ENCODE measurements at places on chromosomes 1 and 21. TPM values are rescaled to one million over a fixed set of nuclear protein-coding genes. Genes with fewer than 3 reads are reported as not detected.

GRCh38 chr1:226203240-226203639 lies 16.7 kb upstream of the ACBD3 start:
- no peaks in the 10 kb centered on the region for H3K27me3 ChIP-seq
- no peak overlapping the region for H3K27ac ChIP-seq
- no peaks in the 10 kb centered on the region for H3K4me1 ChIP-seq
- no peak for DNase-seq
- no peak overlapping the region for H3K4me3 ChIP-seq

- H3K27me3 ChIP-seq, result no peaks in the 10 kb centered on the region
- no peaks in the 10 kb centered on the region for H3K36me3 ChIP-seq
- peaks cover 40% of the 10 kb centered on the region for H3K4me1 ChIP-seq
Observed at GRCh38 chr1:159200769-159201168, 3.9 kb upstream of the ACKR1 start.

TCHH gene
- polyA plus RNA-seq, result 1.4 TPM

DNA sequence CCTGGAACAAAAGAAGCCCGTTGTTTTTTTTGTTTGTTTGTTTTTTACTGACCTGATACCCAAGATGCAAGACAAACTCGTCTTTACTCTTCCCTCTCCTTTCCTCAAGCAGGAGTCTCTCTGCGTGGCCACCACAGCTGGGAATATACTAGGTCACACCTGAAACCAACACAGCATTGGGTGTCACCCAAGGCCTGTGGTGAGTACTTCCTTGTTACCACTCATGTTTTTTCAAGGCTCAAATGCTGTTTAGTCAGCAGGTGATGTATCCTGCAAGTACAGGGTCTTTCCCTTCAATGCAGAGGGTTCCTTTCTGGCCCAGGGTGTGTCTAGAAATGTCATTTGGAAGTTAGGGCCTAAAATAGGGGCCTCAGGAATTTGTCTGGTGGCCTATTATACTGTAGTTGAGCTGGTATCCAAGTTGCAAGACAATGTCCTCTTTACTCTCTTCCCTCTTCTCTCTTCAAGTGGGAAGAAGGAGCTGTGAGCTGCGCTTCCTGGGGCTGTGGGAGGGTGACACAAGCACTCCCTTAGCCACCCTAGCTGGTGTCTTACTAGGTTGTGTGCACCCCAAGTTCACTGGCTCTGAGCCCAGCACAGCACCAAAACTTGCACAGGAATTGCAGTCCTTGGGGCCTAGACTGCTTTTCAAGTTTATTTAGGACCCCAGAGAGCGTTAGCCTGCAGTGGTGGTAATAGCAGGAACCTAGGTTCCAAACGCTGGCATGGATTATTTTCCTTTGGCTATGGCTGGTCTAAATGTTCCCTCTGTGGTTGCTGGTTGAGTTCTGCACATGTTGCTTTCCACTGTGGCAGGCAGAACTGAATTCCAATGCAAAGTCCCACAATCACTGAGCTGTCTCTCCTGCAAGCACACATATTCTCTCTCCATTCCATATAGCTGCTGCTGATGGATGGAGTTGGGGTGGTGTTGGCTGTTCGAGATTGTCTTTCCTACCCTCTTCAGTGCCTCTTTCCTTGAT lies 91.4 kb upstream of the LYPLAL1 start:
- no peak overlapping the region for H3K4me3 ChIP-seq
- no peak overlapping the region for H3K27ac ChIP-seq
- no peaks in the 10 kb centered on the region for H3K27me3 ChIP-seq
- no peaks in the 10 kb centered on the region for H3K36me3 ChIP-seq
- DNase-seq, result no peak

ATP1A2 gene
- polyA plus RNA-seq, result 1.3 TPM

GRCh38 chr1:158946785-158947184 lies 15.4 kb downstream of the PYHIN1 start:
- H3K27ac ChIP-seq, result no peak overlapping the region
- no peaks in the 10 kb centered on the region for H3K36me3 ChIP-seq
- no peak for DNase-seq

DNA sequence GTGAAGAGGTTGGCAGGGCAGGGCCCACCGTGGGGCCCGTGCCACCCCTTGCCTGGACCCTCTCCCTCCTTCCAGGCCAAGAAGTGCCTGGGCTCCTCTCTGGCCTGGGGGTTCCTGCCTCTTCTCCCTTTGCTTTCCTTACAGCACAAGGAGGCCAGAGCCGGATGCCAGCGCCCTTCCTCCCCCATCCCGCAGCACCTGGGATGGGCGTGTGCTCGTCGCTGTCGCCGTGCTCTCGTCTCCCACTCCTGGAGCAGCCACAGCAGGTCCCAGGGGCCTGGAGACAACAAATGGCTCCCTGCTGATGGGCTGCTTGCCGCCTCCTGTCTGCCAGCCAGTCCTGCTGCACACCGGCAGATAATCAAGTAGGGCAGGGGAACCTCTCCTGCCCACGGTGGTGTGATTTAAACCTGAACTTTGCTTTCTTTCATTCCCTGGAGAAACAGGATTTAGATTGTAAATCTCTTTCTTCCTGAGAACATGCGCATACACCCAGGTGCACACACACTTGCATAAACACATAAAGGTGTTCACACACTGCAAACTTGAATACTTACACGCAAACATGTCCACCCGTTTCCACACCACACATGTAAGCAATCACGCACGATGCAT lies 50.8 kb upstream of the POU3F1 start:
- no peak overlapping the region for H3K27ac ChIP-seq
- H3K4me1 ChIP-seq, result no peaks in the 10 kb centered on the region
- H3K27me3 ChIP-seq, result peaks cover 22% of the 10 kb centered on the region
- no peak for DNase-seq
- H3K36me3 ChIP-seq, result no peaks in the 10 kb centered on the region

DNA sequence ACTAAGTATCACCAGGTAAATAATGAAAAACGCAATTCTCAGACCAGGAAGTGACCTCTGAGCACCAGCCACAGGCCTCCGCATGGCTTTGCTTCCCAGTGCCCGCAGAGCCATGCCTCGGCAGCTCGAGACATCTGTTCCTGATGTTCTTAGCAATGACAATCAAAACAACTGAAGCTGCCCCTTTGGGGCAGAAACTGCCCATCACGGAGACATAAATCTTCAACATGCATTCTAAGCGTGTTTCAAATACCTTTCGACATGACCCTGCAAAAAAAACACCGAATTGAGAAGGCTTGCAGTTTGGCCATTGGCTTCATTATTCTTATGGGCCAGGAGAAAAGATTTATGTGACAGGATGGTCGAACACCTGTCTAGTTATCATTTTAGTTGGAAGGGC lies 5.8 kb upstream of the RAP1GAP start:
- no peak overlapping the region for H3K27ac ChIP-seq
- H3K27me3 ChIP-seq, result peaks cover 26% of the 10 kb centered on the region
- no peak for DNase-seq
- no peaks in the 10 kb centered on the region for H3K36me3 ChIP-seq
- H3K4me1 ChIP-seq, result peaks cover 7% of the 10 kb centered on the region
- H3K4me3 ChIP-seq, result no peak overlapping the region

OR2L2 gene
- polyA plus RNA-seq, result 0.14 TPM

DNA sequence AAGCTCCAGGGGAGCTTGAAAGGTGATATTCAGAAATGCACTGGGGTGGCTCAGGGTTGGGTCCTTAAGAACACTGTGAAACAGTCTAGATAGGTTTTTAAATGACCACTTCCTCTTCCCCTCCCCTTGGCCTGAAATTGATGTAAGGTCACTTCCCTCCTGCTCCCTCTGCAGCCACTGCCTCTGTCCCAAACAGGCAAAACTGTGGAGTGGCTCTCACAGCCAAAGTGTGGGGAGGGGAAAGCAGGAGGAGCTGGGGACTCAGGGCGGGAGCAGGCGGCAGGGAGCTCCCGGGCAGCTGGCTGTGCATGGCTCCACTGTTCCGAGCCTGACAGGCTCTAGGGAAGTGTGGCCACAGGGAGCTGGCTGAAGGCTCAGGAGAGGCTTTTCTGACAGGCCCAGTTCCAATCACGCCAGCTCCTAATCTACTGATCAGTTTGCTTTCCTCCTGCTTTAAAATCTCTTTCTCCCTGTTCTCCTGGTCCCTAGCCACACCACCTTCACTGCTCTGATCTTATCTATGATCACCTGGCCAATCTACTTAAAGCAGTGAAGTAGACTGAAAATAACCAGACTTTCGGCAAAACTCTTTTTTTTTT lies 5.1 kb upstream of the CSRP1 start:
- no peaks in the 10 kb centered on the region for H3K36me3 ChIP-seq
- peak overlapping the region; percentile 53 for H3K27ac ChIP-seq
- H3K27me3 ChIP-seq, result no peaks in the 10 kb centered on the region
- H3K4me1 ChIP-seq, result no peaks in the 10 kb centered on the region
- DNase-seq, result no peak

SLC6A9 gene
- 0.82 TPM for polyA plus RNA-seq

DNA sequence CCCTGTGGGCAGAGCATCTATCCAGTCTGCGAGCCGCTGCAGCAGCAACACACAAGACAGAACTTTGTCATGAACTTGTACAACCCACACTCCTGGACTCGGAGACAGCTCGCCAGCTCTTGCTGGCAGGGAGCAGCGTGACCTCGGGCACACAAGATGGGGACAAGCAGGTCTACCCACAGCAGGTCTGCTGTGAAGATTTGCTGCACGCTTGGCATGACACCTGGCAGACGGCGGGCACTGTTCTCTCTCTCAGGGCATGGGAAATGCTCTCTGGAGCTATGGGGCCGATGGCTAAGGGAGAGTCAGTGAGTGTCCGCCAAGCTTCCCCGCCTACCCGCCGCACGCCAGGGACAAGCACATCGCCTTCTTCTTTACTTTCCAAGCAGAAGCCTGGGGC lies 90.0 kb downstream of the STUM start:
- H3K36me3 ChIP-seq, result peaks cover 93% of the 10 kb centered on the region
- H3K27me3 ChIP-seq, result no peaks in the 10 kb centered on the region
- DNase-seq, result no peak
- no peak overlapping the region for H3K4me3 ChIP-seq
- no peak overlapping the region for H3K27ac ChIP-seq

DNA sequence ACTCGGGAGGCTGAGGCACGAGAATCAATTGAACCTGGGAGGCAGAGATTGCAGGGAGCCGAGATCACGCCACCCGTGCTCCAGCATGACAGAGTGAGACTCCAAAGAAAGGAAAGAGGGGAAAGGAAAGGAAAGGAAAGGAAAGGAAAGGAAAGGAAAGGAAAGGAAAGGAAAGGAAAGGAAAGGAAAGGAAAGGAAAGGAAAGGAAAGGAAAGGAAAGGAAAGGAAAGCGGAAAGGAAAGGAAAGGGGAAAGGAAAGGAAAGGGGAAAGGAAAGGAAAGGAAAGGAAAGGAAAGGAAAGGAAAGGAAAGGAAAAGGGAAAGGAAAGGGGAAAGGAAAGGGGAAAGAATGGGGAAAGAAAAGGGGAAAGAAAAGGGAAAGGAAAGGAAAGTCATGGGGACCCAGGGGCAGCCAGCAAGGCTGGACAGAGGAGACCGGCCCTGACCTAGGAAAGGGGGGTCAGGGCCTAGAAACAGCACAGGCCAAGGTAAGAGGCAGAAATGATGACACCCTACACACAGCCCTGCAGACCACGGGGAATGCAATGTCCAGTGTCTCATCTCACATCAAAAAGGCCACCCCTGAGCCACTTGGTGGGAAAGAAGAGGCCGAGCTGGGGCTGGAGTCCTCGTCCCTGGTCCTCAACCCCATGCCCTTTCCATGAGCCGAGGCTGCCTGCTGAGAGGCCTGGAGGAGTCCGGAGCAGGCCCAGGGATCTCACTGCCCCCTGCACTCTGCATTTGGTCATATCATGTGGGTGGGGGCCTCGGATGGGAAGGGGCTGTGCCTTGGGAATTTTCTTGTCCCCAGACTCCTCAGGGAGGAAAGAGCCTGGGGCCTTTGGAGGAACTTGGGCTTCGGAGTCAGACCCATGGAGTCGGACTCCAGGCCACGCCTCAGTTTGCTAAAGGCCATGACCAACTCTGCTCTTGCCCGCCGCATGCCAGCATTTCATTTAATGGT lies 18.8 kb upstream of the LAPTM5 start:
- H3K36me3 ChIP-seq, result no peaks in the 10 kb centered on the region
- H3K27me3 ChIP-seq, result peaks cover 2% of the 10 kb centered on the region
- H3K27ac ChIP-seq, result no peak overlapping the region
- H3K4me1 ChIP-seq, result peaks cover 11% of the 10 kb centered on the region
- no peak for DNase-seq

CRYAA gene
- 2.3 TPM for polyA plus RNA-seq

DNA sequence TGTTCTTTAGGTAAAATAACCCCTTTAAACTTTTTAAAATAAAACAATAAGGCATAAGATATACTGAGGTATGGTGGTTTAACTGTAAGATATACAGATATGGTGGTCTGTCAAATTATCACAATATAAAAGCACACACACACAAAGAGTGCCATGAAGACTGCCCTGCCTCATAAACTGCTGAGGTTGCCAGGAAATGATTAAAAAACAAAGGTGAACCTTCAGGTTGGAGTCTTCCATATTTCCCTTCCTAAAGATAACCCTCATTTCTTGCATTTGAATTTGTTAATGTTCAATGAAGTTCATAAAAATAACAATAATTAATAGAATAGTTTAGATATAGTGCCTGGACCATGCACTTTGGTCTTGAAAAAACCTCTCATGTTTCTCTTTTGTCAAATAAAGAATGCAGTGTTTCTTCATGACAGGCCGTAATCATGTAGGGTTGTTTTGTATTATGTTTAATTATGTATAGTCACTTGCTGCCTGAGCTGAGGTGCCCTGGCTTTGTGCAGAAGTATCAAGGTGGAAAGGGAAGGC lies 123.6 kb upstream of the B3GALT2 start:
- H3K27ac ChIP-seq, result no peak overlapping the region
- no peaks in the 10 kb centered on the region for H3K36me3 ChIP-seq
- no peak for DNase-seq
- no peak overlapping the region for H3K4me3 ChIP-seq
- peaks cover 8% of the 10 kb centered on the region for H3K4me1 ChIP-seq
- no peaks in the 10 kb centered on the region for H3K27me3 ChIP-seq

DNA sequence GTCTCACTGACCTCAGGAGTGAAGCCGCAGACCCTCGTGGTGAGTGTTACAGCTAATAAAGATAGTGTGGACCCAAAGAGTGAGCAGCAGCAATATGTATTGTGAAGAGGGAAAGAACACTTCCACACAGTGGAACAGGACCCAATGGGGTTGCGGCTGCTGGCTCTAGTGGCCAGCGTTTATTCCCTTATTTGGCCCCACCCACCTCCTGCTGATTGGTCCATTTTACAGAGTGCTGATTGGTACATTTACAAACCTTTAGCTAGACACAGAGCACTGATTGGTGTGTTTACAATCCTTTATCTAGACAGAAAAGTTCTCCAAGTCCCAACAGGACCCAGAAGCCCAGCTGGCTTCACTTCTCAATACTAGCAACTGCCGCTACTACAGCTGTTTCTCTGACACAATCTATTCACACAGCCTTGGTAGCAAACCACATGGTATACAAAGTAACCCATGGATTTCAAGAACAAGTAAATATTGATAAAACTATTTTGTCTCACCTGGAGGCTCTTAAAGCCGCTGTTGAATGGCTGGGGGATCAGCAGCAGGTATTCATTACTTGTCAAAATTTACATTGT lies 25.3 kb upstream of the ITLN1 start:
- no peak for DNase-seq
- no peaks in the 10 kb centered on the region for H3K4me1 ChIP-seq
- no peaks in the 10 kb centered on the region for H3K27me3 ChIP-seq
- H3K27ac ChIP-seq, result no peak overlapping the region
- H3K36me3 ChIP-seq, result no peaks in the 10 kb centered on the region

GRCh38 chr21:31442339-31442738 lies 98.3 kb upstream of the TIAM1 start:
- DNase-seq, result no peak
- H3K4me1 ChIP-seq, result peaks cover 19% of the 10 kb centered on the region
- H3K36me3 ChIP-seq, result no peaks in the 10 kb centered on the region
- H3K4me3 ChIP-seq, result no peak overlapping the region
- H3K27ac ChIP-seq, result no peak overlapping the region

All from thymus (tissue), 14 donors.